Right lung (tissue), 10 donors: ENCODE measurements at places on chromosomes 16 and 17. TPM values are rescaled to one million over a fixed set of nuclear protein-coding genes. Genes with fewer than 3 reads are reported as not detected.

FBXL20 gene
- polyA plus RNA-seq, result 15.0 TPM

ALG1 gene
- polyA plus RNA-seq, result 21.7 TPM

ARL17B gene
- polyA plus RNA-seq, result 19.3 TPM

COQ9 gene
- polyA plus RNA-seq, result 59.4 TPM

GP1BA gene
- polyA plus RNA-seq, result 2.4 TPM

RECQL5 gene
- polyA plus RNA-seq, result 28.4 TPM

PPM1E gene
- 0.58 TPM for polyA plus RNA-seq

NAGLU gene
- polyA plus RNA-seq, result 18.3 TPM

- no peak for DNase-seq
Observed at GRCh38 chr17:32331243-32332040, 10.5 kb downstream of the C17orf75 start.

DNA sequence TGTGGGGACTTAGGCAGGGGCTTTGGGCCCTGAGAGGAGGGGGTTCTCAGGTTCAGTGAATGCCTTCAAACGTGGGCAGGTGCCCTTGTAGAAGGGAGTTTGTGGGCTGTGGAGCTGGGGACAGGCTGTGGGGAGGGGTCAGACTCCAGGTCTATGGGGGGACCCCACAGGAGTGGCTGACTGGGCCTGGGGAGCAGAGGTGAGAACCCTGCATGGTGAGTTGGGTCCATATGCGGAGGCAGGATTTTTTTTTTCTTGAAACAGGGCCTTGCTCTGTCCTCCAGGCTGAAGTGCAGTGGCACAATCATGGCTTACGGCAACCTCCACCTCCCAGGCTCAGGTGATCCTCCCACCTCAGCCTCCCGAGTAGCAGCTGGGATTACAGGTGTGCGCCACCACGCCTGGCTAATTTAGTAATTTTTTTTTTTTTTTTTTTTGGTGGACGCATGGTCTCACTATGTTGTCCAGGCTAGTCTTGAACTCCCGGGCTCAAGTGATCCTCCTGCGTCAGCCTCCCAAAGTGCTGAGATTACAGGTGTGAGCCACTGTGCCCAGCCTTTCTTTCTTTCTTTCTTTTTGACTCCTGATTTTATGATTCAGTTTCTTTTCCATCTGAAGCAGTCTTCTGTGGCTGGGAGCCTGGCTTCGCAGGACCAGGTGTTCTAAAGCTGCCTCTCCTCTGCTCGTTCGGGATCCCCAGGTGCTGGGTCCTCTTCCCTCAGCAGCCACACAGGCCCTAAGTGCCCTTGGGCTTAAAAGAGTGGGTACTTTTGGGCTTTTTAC is 19.0 kb upstream of the ADCY7 start:
- DNase-seq, result no peak

DNA sequence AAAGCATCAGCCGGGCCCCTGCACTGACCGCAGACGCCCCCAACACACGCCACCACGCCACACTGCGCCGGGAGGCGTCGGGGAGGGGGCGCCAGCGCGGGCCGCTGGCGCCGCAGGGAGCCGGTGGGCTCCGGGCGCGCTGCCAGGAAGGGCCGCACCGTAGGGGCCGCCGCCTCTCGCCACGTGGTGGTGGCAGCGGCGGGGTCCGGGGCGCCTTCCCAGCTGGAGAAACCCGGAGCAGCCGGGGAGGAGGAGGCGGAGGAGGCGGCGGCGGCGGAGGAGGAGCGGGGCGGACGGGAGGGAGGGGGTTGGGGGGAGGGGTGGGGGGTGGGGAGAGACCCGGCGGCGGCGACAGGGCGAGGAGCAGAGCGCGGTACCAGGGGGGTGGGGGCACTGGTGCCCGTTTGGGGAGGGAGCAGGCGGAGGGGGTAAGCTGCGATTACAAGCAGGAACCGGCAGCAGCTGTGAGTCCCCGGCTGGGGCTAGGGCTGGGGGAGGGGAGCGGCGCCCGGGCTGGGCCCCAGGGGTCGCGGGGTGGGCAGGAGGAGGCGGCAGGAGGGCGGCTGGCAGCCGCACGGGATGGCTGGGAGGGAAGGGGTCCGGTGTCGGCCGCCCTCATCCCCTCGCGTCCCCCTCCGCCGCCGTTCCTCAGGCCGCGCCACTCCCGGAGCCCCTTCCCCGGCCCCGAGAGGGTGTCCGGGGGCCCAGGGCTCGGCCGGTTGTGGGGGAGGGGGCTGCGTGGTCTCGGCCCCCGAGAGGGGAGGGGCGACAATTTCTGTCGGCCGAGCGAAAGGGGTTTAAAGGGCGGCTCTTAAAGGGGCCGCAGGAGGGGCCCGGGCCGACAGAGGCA is at the start of gene TBKBP1:
TBKBP1 (plus strand) TSS at position 431 of the 850 bp plus-strand sequence. CDS start 1,952 bp downstream, outside the sequence.
- peak; percentile 90 for DNase-seq

- no peak for DNase-seq
Observed at GRCh38 chr17:81537343-81537855, 9.2 kb downstream of the FSCN2 start.

DNA sequence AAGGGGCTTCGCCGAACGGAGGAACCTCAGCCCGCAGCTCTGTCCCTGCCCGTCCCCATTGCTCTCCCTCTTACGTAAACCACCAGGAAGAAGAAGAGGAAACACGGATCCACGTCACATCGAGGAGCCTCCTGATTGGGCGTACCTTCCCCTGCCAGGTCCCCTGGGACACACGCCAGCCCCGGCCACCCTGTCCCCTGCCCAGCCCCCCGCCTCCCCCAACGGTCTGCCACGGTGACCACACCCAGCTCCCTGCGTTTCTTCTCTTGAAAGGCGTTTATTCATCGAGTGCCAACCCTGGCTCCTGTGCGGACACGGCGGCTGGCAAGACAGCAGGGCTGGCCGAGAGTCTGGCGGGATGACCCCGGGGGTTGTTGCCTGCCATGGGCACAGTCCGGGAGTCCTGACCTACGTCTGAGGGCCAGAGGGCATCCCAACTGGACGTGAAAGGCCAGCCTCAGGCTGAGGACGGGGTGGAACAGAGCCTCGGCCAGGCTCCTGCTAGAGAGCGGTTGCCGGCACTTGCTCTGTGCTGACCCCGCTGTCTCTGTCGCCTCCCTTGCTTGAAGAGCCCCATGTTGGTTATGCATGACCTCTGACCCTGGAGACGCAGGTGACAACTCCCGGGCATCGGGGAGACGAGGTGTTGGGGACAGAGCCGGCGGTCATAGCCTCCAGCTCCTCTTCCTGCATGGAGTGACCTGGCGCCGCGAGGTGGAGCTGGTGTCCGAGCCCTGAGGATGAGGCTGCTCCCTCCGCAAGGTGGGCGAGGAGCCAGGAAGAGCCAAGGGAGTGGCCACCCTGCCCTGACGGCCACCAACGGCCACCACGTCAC is 40.5 kb upstream of the ACSF3 start:
- DNase-seq, result no peak

DNA sequence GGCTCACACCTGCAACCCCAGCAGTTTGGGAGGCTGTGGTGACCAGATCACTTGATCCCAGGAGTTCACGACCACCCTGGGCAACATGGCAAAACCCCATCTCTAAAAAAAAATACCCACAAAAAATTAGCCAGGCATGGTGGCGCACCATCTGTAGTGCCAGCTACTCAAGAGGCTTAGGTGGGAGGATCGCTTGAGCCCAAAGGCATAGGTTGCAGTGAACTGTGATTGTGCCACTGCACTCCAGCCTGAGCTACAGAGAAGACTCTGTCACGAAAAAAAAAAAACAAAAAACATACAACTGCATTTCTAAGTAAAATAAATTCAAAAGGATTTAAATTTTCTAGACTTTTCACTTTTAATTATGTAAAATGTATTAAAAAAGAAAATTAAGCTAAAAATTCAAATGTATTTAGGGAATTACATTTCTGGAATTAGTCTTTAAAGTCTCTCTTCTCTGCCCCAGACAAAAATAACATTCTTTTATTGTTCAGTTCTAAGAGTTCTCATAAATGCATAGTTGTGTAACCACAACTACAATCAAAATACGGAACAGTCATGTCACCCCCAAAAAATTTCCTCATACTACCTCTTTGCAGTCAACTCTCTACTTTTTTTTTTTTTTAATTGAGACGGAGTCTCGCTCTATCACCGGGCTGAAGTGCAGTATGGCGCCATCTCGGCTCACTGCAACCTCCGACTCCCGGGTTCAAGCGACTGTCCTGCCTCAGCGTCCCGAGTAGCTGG is 14.1 kb downstream of the FAM222B start:
- DNase-seq, result no peak

DNA sequence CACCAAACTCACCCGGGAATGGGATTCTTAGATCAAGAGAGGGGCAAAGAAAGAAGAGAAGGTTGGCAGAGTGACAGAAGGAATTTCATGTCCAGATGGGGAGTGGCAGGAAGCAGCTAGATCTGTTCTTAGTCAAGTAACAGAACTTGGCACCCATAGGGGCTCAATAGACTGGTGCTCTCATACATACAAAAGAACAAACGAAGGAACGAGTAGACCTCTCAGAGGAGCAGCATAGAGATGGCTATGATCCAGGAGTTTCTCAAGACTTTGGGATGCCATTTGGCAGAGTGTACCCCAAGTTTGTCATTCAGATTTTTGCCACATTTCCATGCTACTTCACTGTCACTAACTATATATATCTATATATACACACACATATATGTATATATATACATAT is 47.9 kb downstream of the GINS3 start:
- DNase-seq, result no peak

- no peak for DNase-seq
Observed at GRCh38 chr17:78174870-78175642, 6.7 kb downstream of the SYNGR2 start.

GRCh38 chr17:3574231-3574630 is 16.6 kb upstream of the TRPV3 start:
- no peak for DNase-seq

GRCh38 chr17:45284176-45285140 is 22.6 kb upstream of the SPATA32 start:
- DNase-seq, result no peak

DNA sequence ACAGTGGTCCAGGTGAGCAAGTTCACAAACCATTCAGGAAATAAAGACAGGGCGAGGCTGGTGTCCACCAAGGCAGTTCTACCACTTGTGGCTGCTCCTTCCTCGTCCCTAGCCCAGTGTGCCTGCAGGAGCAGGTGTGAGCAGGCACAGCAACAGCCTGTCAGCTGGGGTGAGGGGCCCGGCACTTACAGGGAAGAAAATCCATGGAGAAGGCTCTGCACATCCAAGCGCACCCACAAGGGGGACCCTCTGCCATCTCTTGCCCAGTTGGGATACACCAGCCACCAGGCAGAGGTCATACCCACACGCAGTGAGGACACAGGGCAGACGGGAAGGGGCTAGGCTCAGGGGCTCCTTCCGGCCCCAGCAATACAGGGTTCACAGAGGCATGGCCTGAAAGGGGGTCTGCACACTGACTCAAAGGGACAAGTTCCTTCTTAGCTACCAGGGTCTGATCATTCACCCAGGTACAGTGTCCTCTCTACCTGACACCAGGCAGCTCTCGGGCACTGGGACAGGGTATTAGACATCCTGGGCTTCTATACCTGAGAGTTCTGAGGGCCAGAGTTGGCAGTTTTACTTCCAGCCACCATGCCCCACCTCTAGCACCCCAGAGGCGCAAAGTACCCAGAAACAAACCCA is 27.0 kb downstream of the CDIP1 start:
- DNase-seq, result no peak

- no peak for DNase-seq
Observed at GRCh38 chr17:66582373-66583111, 252.4 kb upstream of the CACNG5 start.

DNA sequence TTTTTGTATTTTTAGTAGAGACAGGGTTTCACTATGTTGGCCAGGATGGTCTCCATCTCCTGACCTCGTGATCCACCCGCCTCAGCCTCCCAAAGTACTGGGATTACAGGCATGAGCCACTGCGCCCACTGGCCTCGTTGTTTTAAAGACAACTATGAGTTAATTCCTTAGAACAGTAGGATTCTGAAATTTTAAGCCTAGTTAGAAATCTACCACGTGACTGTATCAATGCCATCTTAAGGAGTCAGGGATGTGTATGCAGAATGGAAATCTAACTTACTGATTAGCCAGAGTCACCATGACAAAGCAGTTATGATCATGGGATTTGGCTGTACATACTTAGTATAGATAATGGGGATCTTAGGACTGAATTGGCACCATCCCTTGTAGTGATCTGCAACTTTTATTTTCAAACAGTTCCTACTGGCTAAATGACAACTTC is 2.8 kb downstream of the CEP20 start:
- DNase-seq, result no peak

DNA sequence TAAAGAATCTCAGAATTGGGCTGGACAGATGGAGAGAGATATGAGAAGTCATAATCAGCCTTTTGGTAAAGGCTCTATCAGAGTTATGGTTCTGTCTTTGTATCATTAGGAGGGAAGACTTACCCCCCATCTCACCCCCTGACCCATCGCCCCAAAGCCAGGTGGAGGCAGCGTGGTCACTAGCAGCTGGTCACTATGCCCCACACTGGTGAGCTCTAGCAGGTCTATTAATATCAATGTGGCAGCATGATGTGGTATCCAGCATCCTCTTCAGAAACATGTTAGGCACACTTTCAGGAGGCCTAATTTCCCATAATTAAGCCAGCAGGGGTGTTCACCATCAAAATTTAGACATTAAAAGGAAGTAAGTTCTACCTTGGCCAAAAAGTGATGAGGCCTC is 183.8 kb upstream of the COX10 start:
- no peak for DNase-seq

GRCh38 chr17:43403846-43404245 is 5.1 kb downstream of the ARL4D start:
- DNase-seq, result no peak

DNA sequence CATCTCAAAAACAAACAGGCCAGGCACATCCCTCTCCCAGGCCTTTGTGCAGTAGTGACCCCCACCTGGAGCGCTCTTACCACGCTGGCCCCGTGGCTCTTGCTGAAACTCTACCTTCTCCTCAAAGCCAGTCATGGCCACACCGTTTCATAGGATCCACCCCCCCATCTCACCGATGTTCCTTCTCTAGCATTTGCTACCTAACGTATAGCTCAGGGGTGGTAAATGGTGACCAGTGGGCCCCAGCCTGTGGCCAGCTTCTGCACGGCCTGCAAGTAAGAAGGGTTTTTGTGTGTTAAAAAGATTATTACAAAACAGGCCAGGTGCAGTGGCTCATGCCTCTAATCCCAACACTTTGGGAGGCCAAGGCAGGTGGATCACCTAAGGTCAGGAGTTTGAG is 43.8 kb downstream of the RMI2 start:
- no peak for DNase-seq

DNA sequence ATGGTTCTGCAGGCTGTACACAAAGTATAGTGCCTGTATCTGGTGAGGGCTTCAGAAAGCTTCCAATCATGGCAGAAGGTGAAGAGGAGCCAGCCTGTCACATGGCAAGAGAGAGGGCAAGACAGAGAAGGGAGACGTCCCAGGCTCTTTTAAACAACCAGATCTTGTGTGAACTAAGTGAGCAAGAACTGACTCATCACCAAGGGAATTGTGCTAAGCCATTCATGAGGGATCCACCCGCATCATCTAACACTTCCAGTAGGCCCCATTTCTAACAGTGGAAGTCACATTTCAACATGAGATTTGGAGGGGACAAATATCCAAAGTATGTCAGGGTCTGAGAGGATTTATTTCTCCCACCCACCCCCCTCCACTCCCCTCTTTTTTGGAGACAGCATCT is 56.2 kb upstream of the ELAC2 start:
- no peak for DNase-seq

GRCh38 chr17:67993998-67994361 is 2.3 kb downstream of the C17orf58 start:
- peak; percentile 55 for DNase-seq
